Activated T-cell treated with anti-CD3 and anti-CD28 coated beads for 1 hour (primary cell): ENCODE measurements at places on chromosomes 13 and 19.

DNA sequence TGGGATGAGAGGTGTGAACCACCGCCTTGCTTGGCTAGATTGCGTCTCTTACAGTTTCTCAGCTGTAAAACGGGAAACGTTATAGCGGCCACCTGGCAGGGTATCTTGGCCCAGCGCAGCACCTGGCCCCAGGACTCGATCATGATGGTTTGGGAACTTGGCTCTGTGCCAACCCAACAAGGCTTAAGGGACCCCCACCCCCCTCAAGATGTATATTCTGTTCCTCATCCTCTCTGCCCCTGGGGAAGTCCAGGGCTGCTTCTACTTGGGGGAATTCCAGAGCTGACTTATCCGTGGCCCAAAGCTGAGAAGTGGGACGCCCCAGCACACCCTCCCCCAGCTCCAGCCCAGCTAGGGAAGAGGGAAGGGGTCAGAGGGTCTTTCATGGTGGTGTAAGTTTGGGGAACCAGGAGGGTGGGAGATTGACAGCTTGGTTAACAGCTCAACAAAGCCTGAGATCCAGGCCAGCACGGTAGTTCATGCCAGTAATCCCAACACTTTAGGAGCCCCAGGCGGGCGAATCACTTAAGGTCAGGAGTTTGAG is 695 bp downstream of the ICAM1 start:
- no peak for DNase-seq

DNA sequence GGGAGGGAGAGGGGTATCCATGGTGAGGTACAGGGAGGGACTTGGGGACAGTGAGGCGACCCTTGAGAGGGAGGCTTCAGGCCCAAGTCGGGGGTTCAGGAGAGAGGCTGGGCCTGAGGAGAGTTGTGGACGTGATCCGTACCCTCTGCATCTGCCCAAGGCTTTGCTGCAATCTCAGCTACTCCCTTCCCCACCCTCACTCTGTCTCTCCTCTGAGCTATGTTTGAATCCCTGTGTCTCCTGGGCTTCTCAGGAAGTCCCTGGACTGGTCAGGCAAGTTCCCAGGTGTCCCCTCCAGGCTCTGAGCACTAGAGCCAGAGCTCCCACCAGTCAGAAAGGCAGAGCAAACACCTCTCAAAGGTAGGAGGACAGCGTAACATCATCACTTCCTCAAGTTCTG is 1.8 kb downstream of the LIN37 start:
- DNase-seq: no peak

DNA sequence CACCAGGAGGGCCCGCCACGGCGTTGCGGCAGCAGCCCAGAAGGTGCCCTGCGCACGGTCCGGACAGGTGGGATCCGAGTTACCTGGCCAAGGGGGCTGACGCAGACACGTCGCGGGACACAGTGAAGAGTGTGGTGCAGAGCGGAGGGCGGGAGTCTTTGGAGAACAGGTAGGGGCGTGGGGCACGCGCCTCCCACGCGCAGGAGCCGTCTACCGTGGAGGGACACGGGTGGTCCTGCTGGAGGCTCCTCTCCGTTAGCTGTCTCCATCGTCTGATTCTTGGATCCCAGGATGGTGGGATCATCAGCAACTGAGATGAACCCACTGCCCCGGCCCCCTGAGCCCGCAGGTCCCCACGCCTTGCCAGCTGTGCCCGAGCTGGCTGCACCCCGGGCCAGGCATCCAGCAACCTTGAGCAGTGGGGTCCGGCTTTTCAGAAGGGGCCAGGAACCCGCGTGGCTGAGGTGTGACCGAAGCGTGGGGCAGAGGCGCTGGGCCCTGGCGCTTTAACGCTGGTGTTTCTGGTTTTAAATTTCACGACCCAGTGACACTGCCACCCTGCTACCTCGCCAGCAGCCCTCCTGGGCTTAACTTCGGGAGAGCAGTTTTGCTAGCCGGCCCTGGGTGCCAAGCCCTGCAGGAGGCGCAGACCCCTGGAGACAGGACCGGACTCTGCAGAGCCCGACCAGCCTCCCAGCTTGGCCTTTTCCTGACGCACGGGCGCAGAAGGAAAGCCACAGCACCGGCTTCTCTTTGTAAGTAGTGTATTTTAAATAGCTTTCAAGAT is 7.3 kb downstream of the FGF22 start:
- DNase-seq: no peak

DNA sequence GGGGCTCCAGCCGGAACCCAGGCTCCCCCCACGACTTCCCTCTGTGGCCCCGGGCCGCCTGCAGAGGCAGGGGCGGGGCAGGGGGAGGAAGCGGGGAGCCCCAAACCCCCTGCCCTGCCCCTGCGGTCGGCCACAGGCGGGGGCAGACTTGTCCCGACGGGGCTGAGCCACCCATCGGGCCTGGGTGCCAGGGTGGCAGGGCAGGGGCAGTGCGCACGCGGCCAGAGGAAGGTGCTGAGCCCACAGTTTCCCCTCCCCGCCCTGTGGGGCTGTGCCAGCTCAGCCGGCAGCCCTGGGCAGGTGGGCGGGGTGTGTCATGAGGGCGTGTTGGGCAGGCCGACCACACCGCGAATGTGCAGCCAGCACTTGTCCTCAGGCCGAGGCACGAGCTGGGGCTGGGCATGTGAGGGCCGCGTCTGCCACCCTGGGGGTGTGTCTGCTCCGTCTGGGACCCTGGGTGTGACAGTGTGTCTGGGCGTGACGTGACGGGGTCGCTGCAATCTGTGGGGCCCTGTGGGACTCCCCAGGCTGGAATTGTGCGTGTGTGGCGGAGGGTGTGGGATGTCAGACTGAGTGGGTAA is 17.7 kb downstream of the CCDC97 start:
- DNase-seq: peak; percentile 66

GRCh38 chr13:97234742-97235141 is 12.6 kb downstream of the MBNL2 start:
- DNase-seq: no peak
